AML-193 (cell line): ENCODE measurements at places on chromosomes 12 and 14.

DNA sequence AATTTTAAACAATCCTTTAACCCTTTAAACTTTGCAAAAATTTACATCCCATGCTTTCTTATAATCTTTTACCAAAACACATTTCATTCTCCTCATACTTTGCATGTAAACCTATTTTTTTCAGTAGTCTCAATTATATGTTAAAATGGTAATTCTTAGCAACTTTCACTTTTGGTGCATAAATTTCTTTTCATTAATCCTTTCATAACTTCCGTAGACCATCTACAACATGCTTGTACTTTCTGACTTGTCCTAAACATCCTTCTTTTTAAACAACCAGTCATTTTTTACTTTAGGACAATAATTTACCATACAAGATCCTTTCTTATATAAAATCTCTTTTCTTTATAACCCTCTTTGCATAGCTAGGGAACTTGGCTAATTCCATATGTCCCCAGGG, 19.5 kb downstream of the CCDC91 start:
- no peak for DNase-seq

DNA sequence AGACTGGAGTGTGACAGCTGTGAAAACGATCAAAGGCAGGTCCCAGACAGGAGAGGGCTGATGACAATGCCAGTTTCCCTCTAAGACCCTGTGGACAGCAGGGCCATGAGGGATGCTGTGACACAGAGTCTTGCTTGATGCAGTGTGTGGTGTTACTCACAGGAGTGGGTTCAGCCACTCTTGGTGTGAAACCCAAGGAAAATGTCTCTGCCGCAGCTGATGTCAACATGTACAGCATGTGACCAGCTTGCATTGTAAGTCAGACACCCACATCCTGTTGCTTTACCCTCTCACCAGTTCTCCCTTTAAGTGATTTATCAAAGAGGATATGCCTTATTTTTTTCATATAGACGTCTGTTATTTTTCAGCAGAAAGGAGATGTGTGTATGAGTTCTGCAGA, 268.6 kb downstream of the BTG1 start:
- peak; percentile 47 for DNase-seq

GRCh38 chr12:1692226-1692625, 1.4 kb downstream of the ADIPOR2 start:
- peak; percentile 26 for DNase-seq

DNA sequence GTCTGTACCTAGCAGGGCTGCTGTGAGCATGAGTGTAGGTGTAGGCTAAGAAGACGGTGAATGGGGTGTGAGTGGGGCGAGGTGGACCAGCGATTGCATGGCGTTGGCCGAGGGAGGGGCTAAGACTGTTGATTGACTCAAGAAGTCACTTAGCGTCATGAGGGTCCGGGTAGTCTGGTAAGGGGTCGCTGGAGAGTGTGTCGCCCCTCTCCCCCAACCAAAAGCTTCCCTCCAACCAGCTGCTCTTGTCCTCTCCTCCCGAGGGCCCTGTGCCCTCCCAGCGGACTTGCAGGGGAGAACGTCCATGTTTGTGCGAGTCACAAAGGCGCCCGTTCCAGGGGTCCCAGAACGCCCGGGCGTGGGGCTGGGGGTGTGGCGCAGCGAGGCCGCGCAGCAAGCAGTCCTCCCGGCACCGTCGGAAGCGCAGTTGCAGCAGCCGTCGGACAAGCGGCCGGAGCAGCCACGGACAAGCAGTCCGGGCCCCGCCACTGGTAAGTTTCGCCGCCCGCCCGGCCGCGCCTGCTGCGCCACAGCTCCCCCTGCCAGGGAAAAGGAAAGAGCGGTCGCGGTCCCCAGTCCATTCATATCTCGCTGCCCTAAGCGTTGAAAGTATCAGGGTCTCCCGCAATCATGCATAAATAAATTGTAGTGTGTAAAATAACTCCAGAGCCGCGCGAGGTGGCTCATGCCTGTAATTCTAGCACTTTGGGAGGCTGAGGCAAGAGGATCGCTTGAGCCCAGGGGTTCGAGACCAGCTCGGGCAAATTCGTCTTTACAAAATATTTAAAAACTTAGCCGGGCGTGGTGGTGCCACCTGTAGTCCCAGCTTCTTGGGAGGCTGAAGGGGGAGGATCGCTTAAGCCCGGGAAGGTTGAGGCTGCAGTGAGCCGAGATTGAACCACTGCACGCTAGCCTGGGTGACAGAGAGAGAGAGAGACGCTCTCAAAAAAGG, at the start of gene CCDC63:
Gene CCDC63 (plus strand): TSS at position 373 of the 952 bp plus-strand sequence. CDS start 5,968 bp downstream, outside the sequence.
- DNase-seq: peak; percentile 9

- no peak for DNase-seq
Measured at GRCh38 chr12:54565986-54566544, 16.7 kb downstream of the PDE1B start.

GRCh38 chr12:77615332-77615731, 215.4 kb upstream of the NAV3 start:
- DNase-seq: no peak

- DNase-seq: no peak
Measured at GRCh38 chr14:61620130-61620946, 75.0 kb upstream of the HIF1A start.

DNA sequence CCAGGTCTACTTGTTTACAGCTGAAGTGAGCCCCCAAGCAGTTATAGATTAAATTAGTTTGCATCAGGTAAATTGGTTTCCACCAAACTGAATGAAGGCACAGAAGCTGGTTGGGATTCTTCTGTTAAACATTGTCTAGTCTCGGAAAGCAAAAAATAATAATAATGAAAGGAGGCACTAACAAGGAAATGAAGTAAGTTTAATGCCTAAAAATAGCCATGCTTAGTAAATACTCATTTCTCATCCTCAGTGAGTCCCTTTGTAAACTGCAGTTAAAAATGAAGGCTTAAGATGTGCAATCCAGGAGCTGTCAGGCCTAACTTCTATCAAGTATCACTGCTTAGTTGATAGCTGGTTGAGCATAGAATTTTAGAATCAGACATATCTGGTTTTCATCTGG, 113.5 kb downstream of the BTG1 start:
- DNase-seq: no peak

GRCh38 chr14:69818758-69819191, 21.7 kb upstream of the SLC10A1 start:
- DNase-seq: peak; percentile 50

DNA sequence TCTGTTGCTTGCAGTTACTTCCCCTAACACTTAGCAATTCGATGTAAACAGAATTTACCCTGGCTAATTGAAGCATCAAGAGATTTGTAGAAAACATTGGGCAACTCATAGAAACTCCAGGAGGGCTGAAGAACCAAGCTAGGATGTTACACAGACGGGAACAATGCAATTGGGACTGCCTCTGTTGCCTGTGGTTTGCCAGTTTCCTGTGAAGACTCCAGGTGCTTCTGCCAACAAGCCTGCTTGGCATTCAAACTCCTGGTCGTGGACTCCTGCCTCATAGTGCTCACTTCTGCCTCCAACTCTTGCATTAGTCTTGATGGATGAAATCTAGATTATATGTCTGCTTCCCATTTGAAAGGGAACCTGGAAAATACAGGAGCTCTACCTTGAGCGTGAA, 246.0 kb downstream of the BMP4 start:
- no peak for DNase-seq

DNA sequence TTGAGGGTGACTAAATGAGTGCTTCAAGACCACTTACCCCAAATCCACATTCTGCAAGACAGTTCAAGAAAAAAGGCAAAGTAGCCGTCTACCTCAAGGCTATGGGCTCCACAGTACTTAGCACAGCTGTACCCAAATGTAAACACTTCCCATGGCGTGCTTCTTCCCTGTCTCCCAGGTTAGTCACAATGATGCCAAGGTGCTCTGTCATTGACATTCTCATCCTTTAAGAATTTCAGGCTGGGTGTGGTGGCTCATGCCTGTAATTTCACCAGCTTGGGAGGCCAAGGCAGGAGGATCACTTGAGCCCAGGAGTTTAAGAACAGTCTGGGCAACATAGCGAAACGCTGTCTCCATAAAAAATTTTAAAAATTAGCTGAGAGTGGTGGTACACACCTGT, 51.2 kb upstream of the CERS5 start:
- DNase-seq: no peak

GRCh38 chr12:132084621-132085290, 59.4 kb downstream of the DDX51 start:
- peak; percentile 50 for DNase-seq

GRCh38 chr12:89353823-89354611, 1.7 kb upstream of the DUSP6 start:
- peak; percentile 86 for DNase-seq

GRCh38 chr14:85280074-85280473, 249.9 kb upstream of the FLRT2 start:
- DNase-seq: no peak

- DNase-seq: peak; percentile 66
Measured at GRCh38 chr12:26119391-26119989, 5.3 kb downstream of the BHLHE41 start.

DNA sequence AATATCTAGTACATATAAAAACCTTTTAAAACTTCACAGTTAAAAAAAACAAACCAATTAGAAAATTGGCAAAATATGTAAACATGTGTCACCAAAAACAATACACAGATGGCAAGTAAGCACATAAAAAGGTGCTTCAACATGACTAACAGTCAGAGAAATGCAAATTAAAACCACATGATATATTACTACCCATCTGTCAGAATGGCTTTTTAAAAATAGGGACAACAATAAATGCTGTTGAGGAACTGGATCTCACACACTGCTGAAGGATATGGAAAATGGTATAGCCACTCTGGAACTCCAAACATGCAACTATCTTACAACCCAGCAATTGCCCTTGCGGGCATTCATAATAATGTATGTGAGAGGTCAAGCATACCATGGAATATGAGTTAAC, 1153.6 kb downstream of the FLRT2 start:
- no peak for DNase-seq

- no peak for DNase-seq
Measured at GRCh38 chr14:53613404-53614253, 343.0 kb downstream of the BMP4 start.

DNA sequence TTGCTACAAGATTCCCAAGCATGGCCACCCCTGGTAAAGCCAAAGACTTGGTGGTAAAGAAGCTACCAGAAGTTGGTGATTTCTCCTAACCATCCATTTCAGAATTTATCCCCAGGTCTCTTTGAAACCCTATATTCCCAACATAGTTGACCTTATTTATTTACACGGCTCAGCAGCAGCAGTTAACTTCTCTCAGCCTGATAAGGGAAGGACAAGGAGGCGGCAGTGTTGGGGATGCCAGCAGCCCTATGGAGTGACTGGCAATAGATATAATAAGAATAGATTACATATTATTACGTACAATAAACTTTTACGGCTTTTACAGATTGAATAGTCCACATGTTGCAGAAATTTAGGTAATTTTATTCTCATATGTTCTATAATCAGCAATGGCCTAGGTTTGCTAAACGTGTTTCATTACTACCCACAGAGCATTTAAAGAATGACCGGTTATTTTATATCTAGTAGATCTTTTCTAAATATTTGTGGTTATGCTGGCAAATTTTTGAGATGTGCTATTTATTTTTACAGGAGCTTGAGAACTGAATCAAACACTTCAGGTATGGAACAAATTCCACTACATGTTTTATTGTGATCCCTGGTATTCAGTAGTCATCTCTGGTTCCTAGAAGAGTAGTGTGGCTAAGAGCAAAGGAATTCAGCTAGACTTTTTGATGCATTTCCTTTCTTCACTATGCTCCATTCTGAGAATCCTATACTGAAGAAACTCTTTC, 19.8 kb upstream of the PALS1 start:
- no peak for DNase-seq

GRCh38 chr12:27619308-27619707, 76.9 kb upstream of the REP15 start:
- DNase-seq: peak; percentile 21

- no peak for DNase-seq
Measured at GRCh38 chr12:24551163-24551786, 397.6 kb downstream of the BCAT1 start.

- no peak for DNase-seq
Measured at GRCh38 chr12:72390146-72390545, 118.0 kb downstream of the TRHDE start.

- DNase-seq: no peak
Measured at GRCh38 chr12:92492995-92493394, 209.8 kb upstream of the PLEKHG7 start.

DNA sequence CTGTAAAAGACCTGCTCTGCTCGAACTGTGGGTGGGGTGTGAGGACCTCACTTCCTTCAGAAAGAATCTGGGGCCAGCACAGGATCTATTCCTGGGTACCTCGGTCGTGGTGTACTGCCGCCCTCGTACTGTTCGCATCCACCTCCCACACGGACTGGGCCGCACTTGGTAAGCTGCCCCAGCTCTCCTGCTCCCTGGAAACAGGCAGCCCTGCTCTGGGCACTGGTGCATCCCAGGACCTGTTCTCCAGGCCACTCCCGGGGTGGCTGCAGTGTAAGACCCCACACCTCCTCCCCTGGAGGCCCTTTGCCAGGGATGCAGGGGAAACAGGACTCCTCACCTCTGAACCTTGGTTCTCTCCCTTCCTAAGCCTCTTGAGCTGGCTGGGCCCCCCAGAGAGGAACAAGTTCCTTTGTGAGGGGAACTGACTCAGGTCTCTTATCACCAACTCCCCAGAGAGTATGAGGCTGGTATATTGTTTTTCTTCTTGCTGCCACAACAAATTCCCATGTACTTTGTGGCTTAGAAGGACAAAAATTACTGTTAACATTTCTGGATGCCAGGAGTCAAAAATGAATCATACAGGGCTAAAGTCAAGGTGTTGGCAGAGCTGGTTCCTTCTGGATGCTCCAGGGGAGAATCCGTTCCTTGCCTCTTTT, 276.5 kb downstream of the NUAK1 start:
- no peak for DNase-seq

GRCh38 chr14:26917086-26917485, 319.3 kb upstream of the NOVA1 start:
- no peak for DNase-seq

DNA sequence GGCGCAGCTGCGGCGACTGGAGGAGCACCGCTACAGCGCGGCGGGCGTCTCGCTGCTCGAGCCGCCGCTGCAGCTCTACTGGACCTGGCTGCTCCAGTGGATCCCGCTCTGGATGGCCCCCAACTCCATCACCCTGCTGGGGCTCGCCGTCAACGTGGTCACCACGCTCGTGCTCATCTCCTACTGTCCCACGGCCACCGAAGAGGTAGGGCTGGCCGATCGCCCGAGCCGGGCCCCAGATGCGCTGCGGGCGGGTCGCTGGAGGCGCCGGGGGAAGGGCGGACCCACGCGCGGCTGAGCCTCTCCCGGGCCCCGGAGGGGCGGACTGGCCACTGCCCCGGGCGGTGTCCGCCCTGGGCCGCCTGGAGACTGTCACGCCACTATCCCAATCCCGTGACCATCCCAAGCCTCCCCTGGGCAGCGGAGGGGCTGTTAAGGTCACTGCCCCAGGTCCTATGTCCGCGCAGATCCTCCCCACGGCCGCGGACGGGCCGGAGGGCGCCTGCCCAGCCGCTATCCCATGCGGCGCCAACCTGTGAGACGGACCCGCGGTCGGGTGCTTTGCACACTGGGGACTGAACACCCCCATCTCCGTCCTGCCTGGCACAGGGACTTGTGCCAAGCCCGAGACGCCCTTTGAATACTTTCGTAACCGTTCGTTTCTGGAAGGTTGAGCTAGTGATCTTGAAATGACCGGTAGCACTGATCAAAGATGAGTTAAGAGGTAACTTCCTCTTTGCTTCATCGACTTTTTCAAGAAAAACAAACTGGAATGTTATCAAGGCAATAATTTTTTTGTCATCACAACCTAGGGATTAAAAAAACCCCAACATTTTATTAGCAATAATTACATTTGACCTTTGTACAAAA, 725 bp downstream of the CHPT1 start:
- peak; percentile 67 for DNase-seq
